ENCODE measurements at places on chromosomes 2 and 18. TPM values are rescaled to one million over a fixed set of nuclear protein-coding genes. Genes with fewer than 3 reads are reported as not detected.
A peak's percentile ranks its signal among the peaks of the same experiment; 100 is the strongest.

DNA sequence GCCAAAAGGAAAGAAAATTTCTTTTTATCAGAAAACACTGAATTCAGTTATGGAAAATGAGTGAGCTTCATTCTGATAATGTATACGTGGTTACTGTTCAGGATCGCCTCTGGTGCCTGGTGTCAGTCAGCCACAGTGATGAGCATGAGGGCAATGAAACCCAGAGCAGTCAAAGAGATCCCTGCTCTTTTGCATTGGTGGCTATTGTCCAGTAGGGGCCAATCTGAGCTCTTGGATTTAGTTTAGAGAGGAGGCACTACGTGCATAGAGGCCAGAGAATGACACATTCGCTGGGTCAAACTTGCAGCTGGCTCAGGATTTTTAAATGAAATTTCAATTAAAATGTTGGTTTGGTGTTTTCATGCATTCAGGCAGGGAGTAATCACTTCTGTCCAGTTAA lies 522.9 kb downstream of the TMEM182 start:
- no peak for ATAC-seq

GRCh38 chr2:238231251-238231793 lies 8.5 kb downstream of the HES6 start:
- peak; percentile 91 for ATAC-seq

DNA sequence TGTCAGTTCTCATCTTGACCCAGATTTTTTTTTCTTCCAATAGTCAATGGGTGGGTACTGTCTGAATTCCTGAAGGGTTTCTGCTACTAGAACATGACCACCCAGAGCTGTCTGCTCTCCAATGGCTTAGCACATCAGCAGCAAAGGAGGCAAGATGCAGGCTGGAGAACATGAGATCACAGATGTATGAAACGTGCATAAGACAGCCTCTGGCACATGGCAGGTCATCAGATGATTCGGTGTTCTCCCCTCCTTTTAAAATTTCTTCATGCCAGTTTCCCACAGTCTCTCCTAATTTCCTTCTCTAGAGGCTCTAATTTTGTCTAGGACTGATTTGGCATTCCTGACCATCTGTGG lies 359.3 kb upstream of the TNP1 start:
- ATAC-seq = no peak

- ATAC-seq = no peak
Measured at GRCh38 chr2:110905217-110905616, 172.8 kb downstream of the ACOXL start.

- no peak for ATAC-seq
Measured at GRCh38 chr2:146209842-146210275, 1635.0 kb upstream of the ACVR2A start.

- no peak for ATAC-seq
Measured at GRCh38 chr2:179861416-179862067, at the start of gene ZNF385B. Gene ZNF385B (minus strand): TSS chr2:179861612.

DNA sequence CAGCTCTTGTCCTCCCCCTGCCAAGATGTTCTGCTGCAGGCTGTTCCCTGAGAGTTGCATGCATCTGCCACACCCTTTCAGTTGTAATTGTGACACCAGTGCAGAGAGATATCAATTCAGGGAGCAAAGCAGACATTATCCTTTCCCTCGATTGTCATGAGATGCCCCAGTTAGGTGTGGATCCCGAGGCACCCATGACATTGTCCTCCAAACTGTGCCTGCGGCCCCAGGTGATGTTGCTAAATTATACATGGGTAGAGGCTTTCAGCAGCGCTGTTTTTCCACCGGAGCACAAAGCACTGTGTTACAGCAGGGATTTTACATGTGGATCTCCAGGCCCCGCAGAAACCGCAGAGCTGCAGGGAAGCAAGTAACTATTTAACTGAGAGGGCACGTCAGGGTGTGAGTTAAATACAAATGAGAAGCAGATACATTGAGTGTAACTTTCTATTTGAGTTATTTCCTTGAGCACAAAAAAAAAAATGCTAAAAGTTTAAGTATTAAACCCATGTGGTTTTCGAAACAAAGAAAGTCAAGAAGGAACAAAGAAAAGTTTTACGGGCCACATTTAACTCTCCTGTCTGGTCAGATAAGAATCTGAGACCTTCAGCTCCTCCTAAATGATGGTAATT lies 90.3 kb upstream of the BCL2L11 start:
- peak; percentile 42 for ATAC-seq

DNA sequence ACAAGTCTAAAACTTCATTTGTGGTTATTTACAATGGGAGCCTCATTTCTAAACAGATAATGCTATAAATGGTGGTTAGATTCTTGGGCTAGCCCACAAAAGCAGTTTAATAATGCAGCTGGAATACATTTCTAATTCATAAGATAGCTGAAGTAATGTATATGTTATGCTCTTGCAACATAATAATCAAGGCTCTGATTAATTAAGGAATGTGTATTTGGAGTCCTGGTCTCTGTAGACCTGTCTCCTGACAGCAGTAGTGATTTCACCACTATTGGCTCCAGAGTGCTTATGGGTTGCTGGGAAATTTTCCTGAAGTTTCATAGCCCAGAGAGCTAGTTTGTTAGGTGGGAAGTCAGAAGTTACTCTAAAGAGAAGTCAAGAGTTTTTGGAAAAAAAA lies 21.3 kb upstream of the CDC42EP3 start:
- ATAC-seq = no peak

- no peak for ATAC-seq
Measured at GRCh38 chr2:6966446-6966940, 49.3 kb downstream of the RNF144A start.

- no peak for ATAC-seq
Measured at GRCh38 chr18:46772357-46772756, 15.5 kb upstream of the ST8SIA5 start.

DNA sequence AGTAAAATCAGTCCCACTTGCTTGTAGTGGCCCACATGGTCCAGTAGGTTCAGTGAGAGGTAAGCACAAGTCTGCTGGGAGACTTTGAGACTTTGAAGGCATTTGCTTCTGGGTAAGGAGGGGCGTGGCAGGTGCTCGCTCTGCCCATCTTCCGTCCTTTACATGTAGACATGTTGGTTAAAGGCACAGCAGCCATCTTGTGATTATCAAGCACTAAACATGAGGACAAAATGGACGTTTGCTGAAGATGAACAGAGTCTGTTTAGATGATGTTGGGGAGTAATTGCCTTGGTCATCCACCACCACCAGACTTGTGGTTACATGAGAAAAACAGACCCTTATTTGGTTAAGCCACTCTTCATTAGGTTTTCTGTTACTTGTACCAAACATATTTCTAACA lies 252.8 kb upstream of the PARD3B start:
- no peak for ATAC-seq

- no peak for ATAC-seq
Measured at GRCh38 chr2:12683457-12684100, 33.2 kb upstream of the TRIB2 start.

Gene PRSS56
- not detected for total RNA-seq

Gene INHBB
- not detected for total RNA-seq

Gene TFCP2L1
- total RNA-seq = 0.03 TPM

Gene GALR1
- total RNA-seq = not detected

Gene MYO1B
- total RNA-seq = 2.4 TPM

Gene RAX
- not detected for total RNA-seq

Gene ACVR1
- 27.5 TPM for total RNA-seq

Gene CIB4
- total RNA-seq = not detected
